SK-N-SH (cell line): ENCODE measurements at places on chromosomes 5 and 9. TPM values are rescaled to one million over a fixed set of nuclear protein-coding genes. Genes with fewer than 3 reads are reported as not detected.

DNA sequence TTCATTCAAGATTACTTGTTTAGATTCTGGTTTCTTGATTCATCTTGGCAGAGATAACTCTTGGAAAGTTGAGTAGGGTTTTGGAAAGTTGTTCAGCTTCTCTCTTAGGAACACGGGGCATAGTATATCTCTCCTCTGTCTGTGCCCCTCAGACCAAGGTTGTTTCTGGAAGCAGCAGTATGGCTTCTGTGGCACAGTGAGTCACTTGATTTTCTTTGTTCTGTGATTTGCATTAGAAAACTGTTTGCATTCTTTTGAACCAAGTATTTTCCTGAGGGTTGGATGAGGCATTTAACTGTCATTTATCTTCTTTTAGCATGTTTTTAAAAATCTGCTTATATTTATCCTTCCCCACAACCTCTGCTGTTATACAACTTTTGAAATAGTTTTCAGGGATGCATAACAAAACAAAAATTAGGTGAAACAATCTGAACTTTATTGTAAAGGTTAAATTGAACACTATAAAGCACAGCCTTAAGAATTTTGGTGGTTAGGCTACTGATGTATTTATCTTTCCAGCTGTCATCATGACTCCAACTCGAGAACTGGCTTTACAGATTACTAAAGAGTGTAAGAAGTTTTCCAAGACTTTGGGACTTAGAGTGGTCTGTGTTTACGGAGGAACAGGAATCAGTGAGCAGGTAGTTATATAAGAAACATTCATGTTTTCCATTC lies 26.5 kb downstream of the DDX46 start:
- DNase-seq = no peak

GRCh38 chr5:126233256-126233655 lies 190.0 kb upstream of the GRAMD2B start:
- DNase-seq = no peak

Gene C9orf153
- 0.03 TPM in 1 of 2 replicates, not detected in the other for polyA plus RNA-seq

Gene SPINK13
- polyA plus RNA-seq = not detected in 2 replicates
